Tibial nerve (tissue), 4 donors: ENCODE measurements at places on chromosomes 7 and 10. TPM values are rescaled to one million over a fixed set of nuclear protein-coding genes. Genes with fewer than 3 reads are reported as not detected.

GRCh38 chr7:7702826-7703225, 15.6 kb downstream of the RPA3 start:
- no peaks in the 10 kb centered on the region for H3K27me3 ChIP-seq
- H3K27ac ChIP-seq = no peak overlapping the region
- H3K4me3 ChIP-seq = no peak overlapping the region
- H3K4me1 ChIP-seq = no peaks in the 10 kb centered on the region
- H3K36me3 ChIP-seq = no peaks in the 10 kb centered on the region

DNA sequence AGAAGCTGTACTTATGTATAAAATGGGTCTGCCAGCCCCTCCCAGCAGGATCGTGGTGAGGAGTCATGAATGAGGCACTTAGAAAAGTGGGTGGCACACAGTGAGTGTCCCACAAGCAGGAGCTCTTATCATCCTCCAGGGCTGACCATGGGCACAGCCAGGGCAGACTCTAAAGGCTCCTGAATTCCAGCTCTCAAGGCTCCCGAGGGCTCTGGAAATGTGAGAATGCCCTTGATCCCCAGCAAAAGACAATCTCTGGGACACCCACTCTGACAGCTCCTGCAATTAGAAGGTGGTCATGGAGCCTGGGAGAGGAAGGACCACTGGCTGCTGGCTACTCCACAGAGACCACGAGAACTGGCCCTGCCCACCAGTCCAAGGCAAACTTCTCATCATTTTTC, 1.6 kb downstream of the VSTM4 start:
- H3K4me3 ChIP-seq = no peak overlapping the region
- H3K27me3 ChIP-seq = no peaks in the 10 kb centered on the region
- peak overlapping the region; percentile 34 for H3K27ac ChIP-seq
- peaks cover 16% of the 10 kb centered on the region for H3K4me1 ChIP-seq

DNA sequence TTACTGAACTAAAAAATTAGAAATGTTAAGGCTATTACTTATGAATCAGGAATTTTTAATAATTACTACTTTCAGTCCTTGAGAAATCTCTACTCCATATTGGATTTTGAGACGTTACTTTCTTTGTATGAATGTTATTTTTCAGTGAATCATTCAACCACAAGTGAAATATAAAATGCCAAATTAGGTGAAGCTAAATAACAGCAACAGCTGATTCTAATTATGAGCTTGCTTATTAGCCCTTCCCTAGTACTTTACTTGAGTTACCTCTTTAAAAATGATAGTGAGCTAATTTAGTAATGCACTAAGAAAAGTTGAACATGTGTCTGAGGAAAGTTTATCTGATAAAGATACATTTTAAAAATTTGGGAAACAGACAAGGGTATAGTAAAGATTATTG, 51.4 kb downstream of the PCGF5 start:
- H3K36me3 ChIP-seq = peaks cover 19% of the 10 kb centered on the region
- DNase-seq = no peak
- no peak overlapping the region for H3K27ac ChIP-seq
- H3K4me1 ChIP-seq = no peaks in the 10 kb centered on the region

GRCh38 chr10:78516756-78517155, 483.1 kb downstream of the RPS24 start:
- H3K27me3 ChIP-seq = no peaks in the 10 kb centered on the region
- no peak overlapping the region for H3K4me3 ChIP-seq
- no peaks in the 10 kb centered on the region for H3K36me3 ChIP-seq
- DNase-seq = no peak
- H3K4me1 ChIP-seq = peaks cover 26% of the 10 kb centered on the region

- no peaks in the 10 kb centered on the region for H3K36me3 ChIP-seq
- no peak for DNase-seq
- peak overlapping the region; percentile 92 for H3K27ac ChIP-seq
Measured at GRCh38 chr10:60309371-60309770, 80.3 kb downstream of the ANK3 start.

GRCh38 chr10:21463436-21463835, 62.0 kb downstream of the SKIDA1 start:
- H3K27me3 ChIP-seq = no peaks in the 10 kb centered on the region
- H3K27ac ChIP-seq = no peak overlapping the region
- H3K4me1 ChIP-seq = no peaks in the 10 kb centered on the region
- no peak overlapping the region for H3K4me3 ChIP-seq

DNA sequence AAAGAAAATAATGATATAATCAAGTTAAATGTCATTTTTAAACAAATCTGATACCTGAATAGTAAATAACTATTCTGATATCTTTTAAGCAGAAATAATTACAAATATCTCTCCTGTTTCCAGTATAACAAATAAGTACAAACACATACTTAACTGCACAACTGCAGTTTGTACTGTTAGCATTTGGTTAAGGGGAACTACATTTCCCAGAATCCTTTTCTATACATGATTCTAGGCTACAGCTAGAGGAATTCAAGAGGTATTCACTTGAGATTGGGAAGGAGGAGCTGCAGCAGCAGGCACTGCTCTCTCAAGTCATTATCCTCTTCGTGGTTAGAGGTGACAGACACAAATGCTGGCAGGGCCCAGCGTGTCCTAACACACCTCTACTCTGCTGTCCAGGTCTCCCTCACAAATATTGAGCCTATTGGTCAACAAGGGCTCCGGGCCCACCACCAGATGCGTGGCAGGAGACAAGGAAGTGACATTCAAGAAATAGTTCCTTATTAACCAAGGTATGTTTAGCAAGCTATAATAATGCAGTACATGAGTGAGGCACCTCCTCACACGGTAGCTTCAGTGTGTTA, 255.1 kb upstream of the MKLN1 start:
- no peaks in the 10 kb centered on the region for H3K27me3 ChIP-seq
- DNase-seq = no peak
- H3K36me3 ChIP-seq = no peaks in the 10 kb centered on the region
- peaks cover 96% of the 10 kb centered on the region for H3K4me1 ChIP-seq

- no peaks in the 10 kb centered on the region for H3K36me3 ChIP-seq
- no peak overlapping the region for H3K27ac ChIP-seq
- peaks cover 21% of the 10 kb centered on the region for H3K4me1 ChIP-seq
- no peak for DNase-seq
Measured at GRCh38 chr10:504121-504611, 185.3 kb downstream of the DIP2C start.

GRCh38 chr7:106562711-106563366, 98.1 kb downstream of the CCDC71L start:
- H3K4me1 ChIP-seq = no peaks in the 10 kb centered on the region
- no peaks in the 10 kb centered on the region for H3K27me3 ChIP-seq
- no peak overlapping the region for H3K27ac ChIP-seq
- no peak overlapping the region for H3K4me3 ChIP-seq

Gene HGF
- total RNA-seq = 3.3 TPM

Gene DOCK4
- 49.8 TPM for total RNA-seq

Gene SPDYE6
- total RNA-seq = not detected

Gene MALSU1
- 59.9 TPM for total RNA-seq
